ENCODE measurements at places on chromosomes 3 and 15.

- no peak for DNase-seq
Measured at GRCh38 chr3:151869181-151869580, 4.3 kb upstream of the SUCNR1 start.

DNA sequence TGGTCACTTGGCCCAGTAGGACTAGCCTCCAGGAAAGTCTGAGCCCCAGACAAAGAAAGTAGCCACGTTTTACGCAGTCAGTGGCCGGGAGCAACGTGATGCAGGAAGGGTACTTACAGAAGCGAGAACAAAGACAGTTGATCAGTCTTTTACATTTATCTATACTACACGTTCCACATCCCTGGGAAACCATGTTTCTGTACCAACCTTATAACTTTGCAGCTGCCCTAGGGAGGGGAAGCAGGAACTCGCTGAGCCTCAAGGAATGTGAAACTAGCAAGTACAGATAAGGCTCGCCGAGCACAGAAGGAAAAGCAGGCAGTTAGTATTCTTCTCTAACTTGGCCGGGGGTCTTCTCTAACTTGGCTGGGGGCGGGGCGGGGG is 3.4 kb upstream of the KNL1 start:
- no peak for DNase-seq

DNA sequence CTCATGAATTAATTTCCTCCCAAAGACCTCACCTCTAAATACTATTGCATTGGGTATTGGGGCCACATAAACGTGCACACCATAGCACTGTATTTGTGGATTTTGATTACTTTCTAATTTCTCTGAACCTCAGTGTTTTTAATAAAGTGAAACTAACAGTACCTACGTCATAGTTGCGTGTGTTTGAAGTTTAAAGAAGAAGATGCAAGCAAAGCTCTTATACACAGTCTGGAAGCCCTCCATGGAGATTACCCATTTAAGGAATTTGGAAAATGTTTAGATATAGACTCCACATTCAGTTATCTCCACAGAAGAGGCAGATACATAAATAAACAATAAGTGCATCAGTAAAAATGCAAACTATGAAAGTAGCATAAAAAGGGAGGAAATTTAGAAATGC is 581.1 kb upstream of the GBE1 start:
- no peak for DNase-seq

DNA sequence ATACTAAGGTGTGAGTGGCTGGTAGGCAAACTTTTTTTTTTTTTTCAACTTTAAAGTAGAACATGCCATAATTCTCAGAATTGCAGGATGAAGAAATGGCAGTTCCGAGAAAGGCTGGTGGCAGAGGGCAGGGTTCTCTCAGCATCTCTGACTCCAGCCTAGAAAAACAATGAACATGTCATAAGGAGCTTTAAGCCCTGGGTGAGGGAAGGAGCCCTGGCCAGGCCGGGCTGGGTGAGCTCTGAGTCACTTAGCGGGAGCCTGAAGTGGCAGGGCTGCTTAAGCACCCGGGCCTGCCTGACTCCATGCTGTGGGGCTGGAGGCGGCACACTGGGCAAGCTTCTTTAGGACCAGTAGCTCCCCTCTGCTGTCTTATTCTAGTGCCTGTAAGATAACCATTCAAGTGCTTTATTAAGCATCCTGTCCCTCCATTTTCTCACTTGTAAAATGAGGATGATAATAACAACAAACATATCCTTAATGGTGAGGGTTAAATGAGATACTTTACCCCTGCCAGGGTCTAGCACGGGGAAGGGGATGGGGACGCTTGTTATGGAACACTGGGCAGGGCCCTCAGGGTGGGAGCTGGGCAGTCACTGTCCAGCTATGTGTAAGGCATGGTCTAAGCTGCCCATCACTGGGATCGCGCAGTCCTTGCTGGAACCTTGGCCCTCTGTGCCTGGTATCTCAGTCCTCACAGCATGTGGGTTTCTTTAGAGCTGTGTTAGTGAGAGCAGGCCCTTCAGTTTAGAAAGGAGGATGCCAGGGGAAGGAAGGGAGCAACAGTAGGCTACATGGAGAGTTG is 18.4 kb downstream of the SMAD6 start:
- DNase-seq, result peak; percentile 81

DNA sequence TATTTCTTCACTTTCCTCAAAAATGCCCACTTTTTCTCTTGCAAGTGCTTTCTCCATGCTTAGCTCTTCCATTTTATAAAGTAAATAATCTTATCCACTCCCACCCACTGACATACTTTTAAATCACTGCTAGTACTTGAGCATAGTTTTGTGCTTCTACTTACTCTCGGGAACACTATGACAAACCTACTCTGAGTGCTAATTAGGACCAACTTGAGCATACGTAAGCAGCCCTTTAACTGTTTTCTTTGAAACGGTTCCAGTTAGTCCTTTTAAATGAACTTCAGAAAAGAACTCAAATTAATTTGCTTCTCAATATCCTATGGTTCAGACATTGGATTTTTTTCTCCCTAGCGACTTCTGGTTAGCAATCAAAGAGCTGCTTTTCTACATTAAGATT is 280.0 kb upstream of the SOX2 start:
- DNase-seq, result no peak

GRCh38 chr3:13850161-13850945 is 29.5 kb downstream of the WNT7A start:
- no peak for DNase-seq

DNA sequence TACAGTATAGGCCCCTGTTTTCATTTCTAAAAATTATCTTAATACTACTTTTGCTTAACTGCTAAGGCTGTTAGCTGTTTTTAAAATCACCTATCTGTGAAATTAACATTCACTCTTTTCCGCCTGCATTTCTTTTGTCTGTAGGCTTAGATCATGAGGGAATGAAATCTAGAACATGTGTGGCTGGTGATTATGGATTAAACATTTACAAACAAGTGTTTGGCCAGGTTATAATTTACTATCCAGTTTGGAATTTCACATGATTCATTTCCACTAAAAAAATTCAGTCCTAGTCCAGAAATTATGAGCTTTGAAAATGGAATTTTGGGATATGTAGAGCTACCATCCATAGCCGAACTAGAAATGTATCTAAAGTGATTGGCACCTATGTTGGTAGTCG is 39.1 kb downstream of the GOLM2 start:
- DNase-seq, result no peak

DNA sequence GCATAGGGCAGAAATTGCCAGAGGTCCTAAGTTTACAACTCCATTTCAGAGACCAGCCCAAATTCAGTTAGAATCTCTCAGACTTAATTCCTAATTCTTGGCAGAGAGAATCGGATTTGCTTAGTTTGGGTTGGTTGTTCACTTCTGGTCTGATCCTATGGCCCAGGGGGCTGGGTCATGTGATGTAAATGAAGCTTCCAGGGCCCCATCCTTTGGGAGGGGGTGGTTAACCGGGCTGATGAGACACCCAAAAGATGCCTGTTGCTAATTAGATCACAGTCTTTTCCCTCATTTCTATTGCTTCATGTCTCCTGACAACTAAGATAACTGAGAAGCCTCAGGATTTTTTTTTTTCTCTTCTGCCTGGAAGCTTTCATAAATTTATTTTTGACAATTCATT is 11.1 kb upstream of the ZNF620 start:
- no peak for DNase-seq

DNA sequence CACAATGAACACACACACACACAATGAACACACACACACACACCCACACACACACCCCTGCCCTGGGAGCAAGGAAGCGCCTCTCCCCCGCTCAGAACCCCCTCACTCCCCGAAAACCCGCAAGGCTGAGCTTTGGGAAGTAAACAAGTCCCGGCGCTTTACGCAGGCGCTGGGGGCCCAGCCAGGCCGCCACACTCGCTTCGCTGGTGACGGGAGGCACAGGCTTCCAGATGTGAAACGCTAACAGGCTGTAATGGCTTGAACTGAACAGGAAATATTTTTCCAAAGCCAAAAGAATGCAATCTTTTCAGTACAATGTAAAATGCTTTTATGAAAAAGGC is 122.7 kb upstream of the IGF1R start:
- DNase-seq, result no peak

DNA sequence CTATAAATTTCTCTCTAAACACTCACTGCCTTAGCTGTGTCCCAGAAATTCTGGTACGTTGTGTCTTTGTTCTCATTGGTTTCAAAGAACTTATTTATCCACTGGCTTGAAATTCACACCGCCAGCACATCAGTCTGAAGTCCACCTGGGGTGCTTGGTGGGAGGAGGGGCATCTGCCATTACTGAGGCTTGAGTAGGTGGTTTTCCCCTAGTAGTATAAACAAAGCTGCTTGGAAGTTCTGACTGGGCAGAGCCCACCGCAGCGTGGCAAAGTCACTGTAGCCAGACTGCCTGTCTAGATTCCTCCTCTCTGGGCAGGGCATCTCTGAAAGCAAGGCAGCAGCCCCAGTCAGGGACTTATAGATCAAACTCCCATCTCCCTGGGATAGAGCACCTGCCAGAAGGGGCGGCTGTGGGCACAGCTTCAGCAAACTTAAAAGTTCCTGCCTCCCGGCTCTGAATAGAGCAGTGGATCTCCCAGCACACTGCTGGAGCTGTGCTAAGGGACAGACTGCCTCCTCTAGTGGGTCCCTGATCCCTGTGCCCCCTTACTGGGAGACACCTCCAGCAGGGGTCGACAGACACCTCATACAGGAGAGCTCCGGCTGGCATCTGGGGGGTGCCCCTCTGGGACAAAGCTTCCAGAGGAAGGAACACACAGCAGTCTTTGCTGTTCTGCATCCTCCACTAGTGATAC is 114.1 kb downstream of the SUCLG2 start:
- no peak for DNase-seq

DNA sequence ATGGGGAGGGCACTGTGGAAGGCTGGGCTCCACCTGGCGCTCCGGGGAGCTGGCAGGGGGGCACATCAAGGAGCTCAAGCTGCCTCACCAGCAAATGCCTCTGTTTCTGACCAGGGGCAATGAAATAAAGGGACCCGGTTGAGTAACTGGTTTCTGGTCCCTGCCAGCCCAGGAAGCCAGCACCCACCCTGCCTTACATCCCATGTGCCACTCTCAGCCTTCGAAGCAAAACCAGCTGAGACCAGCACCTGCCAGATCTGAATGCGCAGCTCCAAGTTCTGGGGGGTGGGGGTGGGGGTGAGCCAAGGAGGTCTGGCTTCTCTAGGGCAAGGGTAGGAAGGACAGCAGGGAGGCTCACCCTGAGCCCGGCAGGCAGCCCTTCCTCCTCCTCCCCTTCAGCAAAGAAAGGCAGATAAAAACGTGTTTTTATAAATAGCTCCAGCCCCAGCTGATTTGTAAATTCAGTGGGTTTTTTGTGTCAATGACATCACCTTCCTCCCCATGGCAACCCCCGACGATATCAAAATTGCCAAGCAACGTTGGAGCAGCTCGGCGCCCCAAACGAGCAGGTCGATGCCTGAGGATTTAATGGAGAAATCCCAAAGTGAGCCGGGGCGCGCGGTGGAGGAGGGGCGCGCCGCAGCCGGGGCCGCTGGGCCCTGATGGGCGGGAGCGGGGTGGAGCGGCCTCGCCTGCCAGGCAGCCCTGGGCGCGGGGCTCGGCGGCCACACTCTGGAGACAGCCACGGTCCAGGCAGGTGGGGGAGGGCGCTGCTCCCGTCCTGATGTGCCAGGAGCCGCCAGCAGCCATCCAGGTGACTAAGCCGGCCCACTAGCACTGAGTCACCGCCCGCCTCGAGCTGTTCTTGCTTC is at the start of gene PAK6:
Gene PAK6, plus strand, starts transcription at position 532 of the 872 bp plus-strand sequence. CDS start 25,723 bp downstream, outside the sequence.
- DNase-seq, result peak; percentile 29

DNA sequence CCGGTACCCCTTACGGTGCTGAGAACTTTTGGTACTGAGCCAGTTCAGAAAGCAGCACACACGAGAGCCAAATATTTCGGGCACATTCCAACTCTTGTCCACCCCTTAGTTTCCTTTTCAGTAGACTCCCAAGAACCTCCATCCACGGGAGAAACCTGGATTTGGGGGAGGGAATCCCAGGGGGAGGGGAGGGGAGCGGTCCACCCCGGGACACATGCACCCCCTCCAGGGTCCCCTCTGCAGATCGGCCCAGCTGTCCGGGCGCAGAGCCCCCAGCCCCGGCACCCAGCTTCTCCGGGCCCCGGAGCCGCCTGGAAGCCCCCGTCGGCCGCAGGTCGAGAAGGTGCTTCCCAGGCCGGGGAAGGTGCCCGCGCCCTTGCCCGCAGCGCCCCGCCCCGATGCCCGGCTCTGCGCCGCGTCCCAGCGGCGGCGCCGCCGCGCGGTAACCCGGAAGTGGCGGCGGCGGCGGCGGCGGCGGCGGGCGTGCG is 455 bp upstream of the ABHD17C start:
- DNase-seq, result no peak

- no peak for DNase-seq
Measured at GRCh38 chr3:119238363-119238762, 2.3 kb downstream of the B4GALT4 start.

DNA sequence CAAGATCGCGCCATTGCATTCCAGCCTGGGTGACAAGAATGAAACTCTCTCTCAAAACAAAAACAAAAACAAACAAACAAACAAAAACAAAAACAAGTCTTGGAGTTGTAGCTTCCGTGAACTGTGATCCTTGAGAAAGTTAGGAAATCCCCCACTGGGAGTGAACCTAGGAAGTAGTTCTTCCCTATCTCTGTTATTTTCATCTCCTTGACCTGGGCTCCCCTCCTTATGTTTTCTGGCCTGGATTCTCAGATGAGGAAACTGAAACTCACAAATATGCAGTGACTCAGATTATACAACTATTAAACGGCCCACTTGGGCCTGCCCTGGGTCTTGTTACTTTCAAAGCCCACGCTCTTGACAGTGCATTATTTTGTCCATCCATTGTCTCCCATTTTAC is 29.7 kb downstream of the SAXO2 start:
- DNase-seq, result no peak

GRCh38 chr3:138222942-138223287 is 35.8 kb downstream of the ARMC8 start:
- DNase-seq, result no peak

- DNase-seq, result no peak
Measured at GRCh38 chr3:48034000-48034516, 17.8 kb upstream of the MAP4 start.

- no peak for DNase-seq
Measured at GRCh38 chr15:83012076-83012426, 612 bp upstream of the C15orf40 start.

- DNase-seq, result peak; percentile 69
Measured at GRCh38 chr15:33442449-33442848, 131.7 kb downstream of the RYR3 start.

DNA sequence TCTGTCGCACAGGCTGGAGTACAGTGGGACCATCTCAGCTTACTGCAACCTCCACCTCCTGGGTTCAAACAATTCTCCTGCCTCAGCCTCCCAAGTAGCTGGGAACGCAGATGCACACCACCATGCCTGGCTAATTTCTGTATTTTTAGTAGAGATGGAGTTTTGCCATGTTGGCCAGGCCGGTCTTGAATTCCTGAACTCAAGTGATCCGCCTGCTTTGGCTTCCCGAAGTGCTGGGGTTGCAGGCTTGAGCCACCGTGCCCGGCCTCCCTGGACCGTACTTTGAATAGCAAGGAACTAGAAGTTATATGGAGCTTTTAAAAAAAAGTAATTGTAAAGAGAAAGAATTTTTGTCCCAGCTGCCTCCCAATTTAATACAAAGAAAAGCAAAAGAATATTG is 8.3 kb upstream of the ANKUB1 start:
- DNase-seq, result no peak
